ENCODE measurements at places on chromosomes 7 and 10. TPM values are rescaled to one million over a fixed set of nuclear protein-coding genes. Genes with fewer than 3 reads are reported as not detected.

- DNase-seq, result peak; percentile 49
Observed at GRCh38 chr7:2802504-2803341, 41.4 kb downstream of the GNA12 start.

- DNase-seq, result no peak
Observed at GRCh38 chr10:1802413-1802812, 65.1 kb upstream of the ADARB2 start.

NANOS1 gene
- 0.45 TPM for total RNA-seq

BHLHA15 gene
- 0.45 TPM for total RNA-seq

DNA sequence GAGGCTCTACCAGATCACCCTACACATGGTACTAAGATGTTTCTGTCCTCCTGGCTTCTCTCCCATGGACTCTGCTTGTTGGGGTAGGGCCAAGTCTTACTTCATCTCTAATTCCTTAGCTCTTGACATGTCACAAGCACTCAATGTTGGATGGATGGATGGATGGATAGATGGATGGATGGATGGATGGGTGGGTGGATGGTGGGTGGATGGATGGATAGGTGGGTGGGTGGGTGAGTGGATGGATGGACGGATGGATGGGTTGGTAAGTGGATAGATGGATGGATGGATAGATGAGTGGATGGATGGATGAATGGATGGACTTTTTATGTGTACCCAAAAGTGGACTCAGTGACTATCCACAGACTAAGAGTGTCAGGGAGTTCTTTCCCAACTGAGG is 28.5 kb downstream of the HSPA12A start:
- no peak for DNase-seq

PAOX gene
- total RNA-seq, result 3.5 TPM

GRCh38 chr10:56123247-56123646 is 237.8 kb downstream of the ZWINT start:
- DNase-seq, result no peak

NPM3 gene
- 123 TPM for total RNA-seq

DNA sequence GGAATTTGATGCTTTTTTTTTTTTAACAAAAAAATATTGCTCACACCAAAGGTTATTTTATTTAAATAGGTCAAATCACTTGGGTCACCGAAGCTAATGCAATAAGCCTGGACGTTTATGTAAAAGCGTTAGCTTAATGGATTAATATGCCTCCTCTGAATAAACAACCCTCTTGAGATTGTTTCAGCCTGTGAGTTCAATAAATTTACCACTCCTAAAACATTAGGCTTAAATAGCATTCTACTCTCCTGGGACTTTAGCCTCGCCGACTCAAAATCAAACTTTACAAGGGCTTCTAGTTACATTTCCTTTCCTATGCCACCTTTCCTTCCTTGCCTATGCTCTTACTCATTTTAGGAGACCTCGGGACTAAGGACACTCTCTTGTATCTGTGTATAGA is 79.3 kb downstream of the DNAJB9 start:
- no peak for DNase-seq

SPDYE2B gene
- not detected for total RNA-seq

- no peak for DNase-seq
Observed at GRCh38 chr7:51101111-51101757, 215.4 kb downstream of the COBL start.
